HS-27A (cell line): ENCODE measurements at places on chromosomes 2 and 18.

- DNase-seq = no peak
These were observed 61.5 kb upstream of the NFE2L2 start for GRCh38 chr2:177326005-177326404.

DNA sequence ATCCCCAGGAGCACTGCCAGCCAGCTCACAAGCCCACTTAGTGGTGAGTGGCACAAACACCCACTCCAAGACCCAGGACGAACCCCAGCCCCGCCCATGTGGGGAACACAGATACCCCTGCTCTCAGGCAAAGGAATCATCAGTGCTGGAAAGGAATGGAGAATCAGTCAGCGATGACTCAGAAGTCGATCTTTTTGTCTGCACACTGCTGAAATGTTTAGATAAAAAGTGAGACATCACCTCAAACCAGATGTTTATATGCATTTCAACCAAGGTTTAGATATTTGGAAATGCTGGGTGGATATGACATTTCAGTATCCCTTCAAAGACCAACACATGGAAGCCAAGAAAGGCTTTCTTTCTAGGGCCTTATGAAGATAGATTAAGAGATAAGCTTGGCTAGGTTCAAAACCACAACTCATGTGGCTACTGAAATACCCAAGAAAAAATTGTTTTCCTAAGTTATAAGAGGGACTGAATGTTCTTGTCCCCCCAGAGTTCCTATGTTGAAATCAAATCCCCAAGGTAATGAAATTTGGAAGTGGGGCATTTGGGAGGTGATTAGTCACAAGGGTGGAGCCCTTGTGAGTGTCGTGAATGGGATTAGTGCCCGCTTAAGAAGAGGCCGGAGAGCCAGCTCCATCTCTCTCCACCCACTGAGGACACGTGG, 43.7 kb downstream of the POU3F3 start:
- DNase-seq = no peak

DNA sequence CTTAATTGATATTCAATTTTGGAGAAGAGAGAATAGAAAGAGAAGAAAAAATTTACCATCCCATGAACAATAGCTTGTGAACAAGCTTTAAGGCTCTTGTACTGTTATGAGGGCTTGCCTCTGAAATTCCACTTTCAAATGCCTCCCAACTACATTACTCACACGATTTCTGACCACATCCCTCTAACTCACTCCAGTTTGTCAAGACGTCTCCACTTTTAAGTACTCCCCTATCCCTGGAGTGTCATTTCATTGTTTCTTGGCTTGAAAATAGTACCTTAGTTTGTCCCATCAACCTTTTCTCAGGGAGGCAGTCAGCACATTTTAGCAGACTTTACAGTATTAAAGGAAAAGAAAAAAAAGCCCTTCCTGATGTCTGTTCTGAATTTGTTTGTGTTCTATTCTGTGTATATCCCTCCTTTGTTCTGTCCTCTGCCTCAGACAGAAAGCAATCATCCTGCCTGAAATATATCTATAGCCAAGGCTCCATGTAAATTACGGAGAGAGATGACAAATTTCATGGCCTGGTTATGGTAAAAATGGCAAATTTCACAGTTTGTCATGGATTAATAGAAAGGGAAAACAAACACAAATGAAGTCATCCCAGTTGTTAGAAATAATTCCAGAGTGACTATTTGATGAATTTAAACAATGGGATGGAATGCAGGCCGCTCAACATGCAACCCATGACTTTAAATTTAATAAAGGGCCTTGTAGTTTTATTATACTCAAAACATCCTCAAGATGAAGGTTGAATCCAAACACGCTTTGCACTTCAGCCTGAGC, 228.8 kb downstream of the ETAA1 start:
- no peak for DNase-seq

DNA sequence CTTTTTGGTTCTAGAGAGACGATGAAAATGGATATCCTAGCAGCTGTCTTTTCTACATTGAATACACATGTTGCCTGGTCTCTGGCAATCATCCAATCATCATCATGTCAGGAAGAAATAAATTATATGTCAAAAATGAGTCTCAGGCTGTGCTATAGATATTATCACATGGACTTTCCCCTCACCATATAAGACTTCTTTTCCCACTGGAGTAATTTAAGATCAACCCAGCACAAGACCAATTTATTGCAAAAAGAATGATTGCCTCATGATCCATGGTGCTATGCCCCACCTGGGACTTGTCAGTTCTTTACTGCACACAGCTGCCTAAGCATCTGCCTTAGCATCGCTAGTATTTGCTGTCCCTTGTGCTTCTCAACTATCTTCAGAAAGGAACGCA, 783.7 kb upstream of the TMEFF2 start:
- no peak for DNase-seq

- DNase-seq = no peak
These were observed 924.9 kb upstream of the FAM98A start for GRCh38 chr2:34523958-34524514.
